ENCODE measurements at places on chromosomes 1 and 21. TPM values are rescaled to one million over a fixed set of nuclear protein-coding genes. Genes with fewer than 3 reads are reported as not detected.
A peak's percentile ranks its signal among the peaks of the same experiment; 100 is the strongest.

OLIG2 gene
- not detected for total RNA-seq

OXCT2 gene
- 4.6 TPM for total RNA-seq

GRCh38 chr1:219439376-219439775, 173.5 kb downstream of the ZC3H11B start:
- no peak for DNase-seq

GRCh38 chr1:182679684-182680083, 4.7 kb downstream of the RGS8 start:
- DNase-seq, result no peak

SPRR2A gene
- total RNA-seq, result not detected

GRCh38 chr21:46295177-46295770, 9.1 kb downstream of the YBEY start:
- no peak for DNase-seq

GRCh38 chr1:229153955-229154548, 116.9 kb upstream of the RAB4A start:
- DNase-seq, result no peak

RCSD1 gene
- total RNA-seq, result not detected

GRCh38 chr1:83418558-83418957, 580.4 kb downstream of the TTLL7 start:
- no peak for DNase-seq

SLC45A3 gene
- total RNA-seq, result 5.5 TPM

DNA sequence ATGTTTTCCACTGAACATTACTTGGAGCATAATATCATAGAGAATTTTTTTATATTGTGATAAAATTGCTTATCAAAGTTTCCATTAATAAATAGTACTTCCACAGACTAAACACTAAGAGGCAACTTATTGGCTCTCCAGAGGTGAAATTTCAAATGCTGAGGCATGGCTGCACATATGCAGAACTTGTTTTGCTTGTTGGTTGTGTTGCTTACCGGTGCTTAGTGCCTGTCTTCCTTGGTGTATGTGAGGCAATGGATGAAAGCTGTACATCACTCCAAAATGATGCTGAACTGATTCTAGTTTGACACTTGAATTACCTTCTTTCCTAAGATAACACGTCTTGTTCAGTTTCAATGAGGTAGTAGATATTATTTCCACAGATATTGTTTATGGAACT, 29.8 kb upstream of the GPR52 start:
- no peak for DNase-seq

NKAIN1 gene
- not detected for total RNA-seq

DISC1 gene
- total RNA-seq, result 13.5 TPM

DNA sequence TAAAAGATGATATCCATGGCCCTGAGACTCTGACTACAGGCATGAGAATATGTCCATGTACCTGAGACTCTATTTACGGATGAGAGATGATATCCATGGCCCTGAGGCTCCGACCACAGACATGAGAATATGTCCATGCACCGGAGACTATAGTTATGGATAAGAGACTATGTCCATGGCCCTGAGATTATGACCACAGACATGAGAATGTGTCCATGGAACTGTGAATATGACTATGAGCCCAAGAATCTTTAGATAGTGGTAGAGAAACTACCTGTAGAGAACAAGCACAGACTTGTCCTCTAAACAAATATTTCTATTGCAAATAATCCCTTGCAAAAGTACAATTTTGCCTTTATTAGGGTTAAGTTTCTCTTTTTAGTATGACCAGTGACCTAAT, 263.2 kb downstream of the PCP4 start:
- DNase-seq, result no peak

- peak; percentile 86 for DNase-seq
Observed at GRCh38 chr1:234610061-234610665, at the start of gene IRF2BP2. IRF2BP2 (minus strand) TSS chr1:234610178; CDS start chr1:234609494, 684 bp downstream.

- DNase-seq, result no peak
Observed at GRCh38 chr1:156376146-156376545, 7.1 kb downstream of the RHBG start.
